CD4-positive, alpha-beta T cell treated with Interferon alpha-2 for 1 hour (primary cell): ENCODE measurements at places on chromosomes 4 and X.

- DNase-seq, result no peak
Observed at GRCh38 chr4:152613841-152614721, 65.7 kb downstream of the TMEM154 start.

DNA sequence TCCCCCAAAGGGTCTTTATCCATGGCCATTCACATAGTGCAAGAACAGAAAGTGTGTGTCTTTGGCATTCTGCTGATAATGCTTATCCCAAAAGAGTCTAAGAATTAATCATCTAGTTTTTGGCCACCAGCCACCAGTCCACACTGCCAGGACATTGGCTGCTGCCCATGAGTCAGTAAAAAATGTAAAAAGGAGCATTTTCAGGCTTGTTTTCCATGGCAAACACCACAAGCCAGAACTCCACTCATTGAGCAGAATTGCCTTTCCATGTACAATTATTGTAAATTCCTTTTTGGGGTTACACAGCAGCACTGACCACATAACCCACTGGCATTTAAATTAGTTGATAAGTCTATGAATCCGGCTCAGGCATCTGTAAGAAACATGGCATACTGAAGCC, 89.2 kb upstream of the PRDX4 start:
- DNase-seq, result no peak

GRCh38 chr4:132792310-132792709, 356.8 kb upstream of the PCDH10 start:
- no peak for DNase-seq

DNA sequence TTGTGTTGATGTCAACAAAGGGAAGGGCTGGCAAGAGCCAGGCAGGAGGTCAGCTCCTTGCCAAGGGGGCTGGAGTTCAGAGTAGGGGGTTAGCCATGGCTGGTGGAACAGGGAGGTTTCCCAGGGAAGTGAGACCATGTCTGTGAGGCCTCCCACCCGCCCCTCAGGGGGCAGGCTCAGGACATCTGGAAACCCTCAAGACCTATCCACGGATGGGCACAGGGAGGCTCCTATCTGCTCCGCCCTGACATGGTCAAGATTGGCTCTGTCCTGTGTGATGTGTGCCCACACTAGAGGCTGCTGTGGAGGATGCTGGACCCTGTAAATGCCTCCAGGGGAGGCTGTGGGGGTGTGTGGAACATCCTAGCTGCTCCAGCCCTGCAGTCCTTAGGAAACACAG, 8.0 kb upstream of the TMEM185A start:
- no peak for DNase-seq

DNA sequence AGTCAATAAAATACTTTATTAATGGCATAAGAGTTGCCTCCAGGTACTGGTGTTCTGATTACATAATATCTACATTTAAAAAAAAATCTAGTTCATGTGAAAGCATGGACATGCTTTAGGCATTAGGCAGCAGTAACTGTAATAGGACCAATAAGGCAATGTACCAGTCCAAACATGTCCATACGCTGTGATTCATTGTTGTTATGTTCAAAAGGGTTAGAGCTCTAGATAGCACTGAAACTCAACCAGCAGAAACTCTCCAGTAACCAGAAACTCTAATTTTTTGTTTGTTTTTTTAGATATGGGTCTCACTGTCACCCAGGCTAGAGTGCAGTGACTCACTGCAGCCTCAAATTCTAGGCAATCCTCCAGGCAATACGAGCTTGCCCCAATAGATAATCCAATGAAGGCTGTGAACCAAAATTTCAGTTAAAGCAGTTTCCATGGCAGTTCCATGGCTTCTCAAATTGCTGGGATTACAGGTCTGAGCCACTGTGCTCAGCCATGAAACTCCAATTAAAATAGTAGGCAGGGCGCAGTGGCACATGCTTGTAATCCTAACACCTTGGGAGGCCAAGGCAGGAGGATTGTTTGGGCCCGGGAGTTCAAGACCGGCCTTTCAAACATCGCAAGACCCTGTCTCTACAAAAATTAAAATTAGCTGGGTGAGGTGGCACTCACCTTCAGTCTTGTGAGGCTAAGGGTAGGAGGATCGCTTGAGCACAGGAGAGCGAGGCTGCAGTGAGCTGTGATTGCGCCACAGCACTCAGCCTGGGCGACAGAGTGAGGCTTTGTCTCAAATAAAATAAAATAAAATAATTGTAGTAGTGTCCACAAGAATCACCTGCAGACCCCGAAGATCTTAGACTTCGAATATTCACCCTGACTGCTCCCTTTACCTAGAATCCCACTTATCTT, 36.3 kb downstream of the MGARP start:
- DNase-seq, result no peak

DNA sequence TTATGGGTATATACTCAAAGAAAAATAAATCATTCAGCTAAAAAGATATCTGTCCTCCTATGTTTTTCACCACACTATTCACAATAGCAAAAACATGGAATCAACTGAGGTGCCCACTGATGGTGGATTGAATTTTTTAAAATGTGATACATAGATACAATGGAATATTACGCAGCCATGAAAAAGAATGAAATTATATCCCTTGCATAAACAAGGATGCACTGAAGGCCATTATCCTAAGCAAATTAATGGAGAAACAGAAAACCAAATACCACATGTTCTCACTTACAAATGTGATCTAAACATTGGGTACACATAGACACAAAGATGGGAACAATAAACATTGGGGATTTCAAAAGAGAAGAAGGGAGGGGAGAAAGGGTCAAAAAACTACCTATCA, 964.2 kb upstream of the IGFBP7 start:
- DNase-seq, result no peak

DNA sequence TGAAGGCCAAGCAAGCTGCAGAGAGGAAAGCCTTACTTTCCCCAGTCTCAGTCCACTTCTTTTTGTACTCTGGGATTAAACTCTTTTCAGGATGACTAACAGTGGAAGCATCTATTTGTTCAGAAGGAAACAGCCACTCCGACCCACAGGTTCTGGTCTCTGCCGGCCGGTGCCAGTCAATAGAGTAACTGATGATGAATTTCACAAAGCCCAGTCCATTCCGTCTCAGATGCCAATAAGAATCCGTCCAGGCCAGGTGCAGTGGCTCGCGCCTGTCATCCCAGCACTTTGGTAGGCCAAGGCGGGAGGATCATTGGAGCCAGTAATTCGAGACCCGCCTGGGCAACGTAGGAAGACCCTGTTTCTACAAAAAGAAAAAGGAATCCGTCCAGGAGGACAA, 58.5 kb upstream of the HELT start:
- DNase-seq, result no peak

- no peak for DNase-seq
Observed at GRCh38 chrX:155718972-155719586, 106.3 kb upstream of the TMLHE start.

GRCh38 chr4:61505773-61506685, 305.9 kb downstream of the ADGRL3 start:
- DNase-seq, result no peak

DNA sequence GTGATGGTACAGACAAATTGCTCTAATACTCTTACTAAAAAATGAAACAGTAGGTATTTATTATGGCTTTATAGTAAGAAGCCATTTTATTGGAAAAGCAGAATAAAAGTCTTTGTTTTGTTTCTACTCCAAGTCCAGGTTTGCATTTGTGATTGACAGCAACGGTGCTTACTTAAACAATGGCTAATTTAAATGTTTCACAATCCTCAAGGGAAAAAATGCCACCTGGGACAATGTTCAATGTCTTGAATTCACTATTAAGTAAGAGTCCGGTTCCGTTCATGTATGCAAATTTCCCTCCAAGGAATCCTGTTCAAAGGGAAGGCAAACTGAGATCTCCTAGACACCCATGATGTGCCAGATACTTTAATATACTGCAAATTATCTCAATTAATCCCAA, 123.6 kb downstream of the RBM47 start:
- DNase-seq, result no peak

DNA sequence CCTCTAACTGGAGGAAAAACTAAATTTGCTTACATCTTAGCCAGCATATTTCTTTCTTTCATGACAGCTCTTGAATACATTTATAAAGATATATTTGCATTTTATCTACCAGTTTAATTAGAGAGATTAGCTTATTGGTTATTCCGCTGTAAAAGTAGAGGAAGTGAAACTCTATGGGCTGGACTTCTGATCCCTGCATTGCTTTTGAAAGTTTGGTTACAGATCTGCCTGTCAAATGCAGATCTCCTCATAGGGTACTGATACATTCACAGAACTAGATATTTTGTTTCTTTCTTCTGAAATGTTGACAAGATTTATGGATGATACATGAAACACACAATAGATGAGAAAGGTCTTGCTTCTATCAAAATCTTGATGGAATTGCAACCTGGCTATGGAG, 581.4 kb upstream of the AADAT start:
- no peak for DNase-seq

DNA sequence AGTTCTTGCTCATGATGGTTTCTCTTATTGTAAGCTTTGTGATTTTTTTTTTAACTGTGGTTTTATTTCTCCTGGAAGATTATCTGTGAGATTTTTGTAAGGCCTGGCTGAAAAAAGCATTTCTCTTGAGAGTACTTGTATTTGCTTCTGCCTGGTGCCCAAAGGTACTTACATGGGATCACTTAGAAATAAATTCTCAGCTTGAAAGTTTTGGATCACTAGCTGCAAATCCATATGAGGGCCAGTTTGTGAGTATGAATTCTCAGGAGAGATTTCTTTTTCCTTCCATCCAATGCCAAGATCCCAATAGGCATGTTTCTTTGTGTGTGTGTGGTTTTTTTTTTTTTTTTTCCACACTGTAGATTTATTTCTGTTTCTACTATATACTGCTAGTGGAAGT, 1884.7 kb upstream of the PCDH7 start:
- no peak for DNase-seq
